ENCODE measurements at places on chromosomes 6 and 20. TPM values are rescaled to one million over a fixed set of nuclear protein-coding genes. Genes with fewer than 3 reads are reported as not detected.

DNA sequence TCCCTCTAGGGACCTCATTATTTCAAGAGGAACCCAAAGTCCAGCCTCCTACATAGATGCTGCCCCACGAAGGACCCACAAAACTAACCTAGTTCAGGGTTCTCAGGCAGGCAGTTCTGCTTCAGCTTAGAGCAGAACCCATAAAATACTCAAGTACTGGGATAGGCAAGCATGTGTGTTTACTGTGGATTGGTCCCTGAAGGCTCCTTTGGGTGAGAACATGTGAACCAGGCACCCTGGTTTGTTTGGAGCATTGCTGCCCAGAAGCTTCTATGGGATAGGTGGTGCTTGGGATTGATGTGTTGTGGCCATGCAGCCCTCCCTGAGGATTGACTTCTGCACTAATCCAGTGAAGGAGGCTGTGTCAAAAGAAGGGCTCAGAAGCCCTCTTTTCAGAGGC, 14.9 kb upstream of the EFHC1 start:
- DNase-seq, result no peak
- H3K27me3 ChIP-seq, result no peaks in the 10 kb centered on the region
- no peak overlapping the region for H3K4me3 ChIP-seq

GRCh38 chr6:139117734-139118133, 17.1 kb upstream of the HECA start:
- no peak overlapping the region for H3K4me3 ChIP-seq
- no peak for DNase-seq
- no peak overlapping the region for H3K27ac ChIP-seq
- no peaks in the 10 kb centered on the region for H3K27me3 ChIP-seq
- no peaks in the 10 kb centered on the region for H3K36me3 ChIP-seq
- H3K4me1 ChIP-seq, result no peaks in the 10 kb centered on the region

- H3K27ac ChIP-seq, result no peak overlapping the region
- no peaks in the 10 kb centered on the region for H3K36me3 ChIP-seq
- no peaks in the 10 kb centered on the region for H3K27me3 ChIP-seq
- H3K4me1 ChIP-seq, result no peaks in the 10 kb centered on the region
- no peak for DNase-seq
- H3K4me3 ChIP-seq, result no peak overlapping the region
These were observed 566.1 kb downstream of the KIF16B start for GRCh38 chr20:16007164-16007563.

GRCh38 chr6:14792118-14792955, 453.5 kb upstream of the JARID2 start:
- no peaks in the 10 kb centered on the region for H3K36me3 ChIP-seq
- no peaks in the 10 kb centered on the region for H3K27me3 ChIP-seq
- H3K4me1 ChIP-seq, result no peaks in the 10 kb centered on the region
- H3K27ac ChIP-seq, result no peak overlapping the region
- DNase-seq, result no peak

GRCh38 chr6:87182321-87182720, 27.0 kb downstream of the ZNF292 start:
- H3K27me3 ChIP-seq, result no peaks in the 10 kb centered on the region
- no peak for DNase-seq
- H3K4me1 ChIP-seq, result no peaks in the 10 kb centered on the region
- H3K36me3 ChIP-seq, result no peaks in the 10 kb centered on the region

- no peaks in the 10 kb centered on the region for H3K27me3 ChIP-seq
- no peak for DNase-seq
- peaks cover 18% of the 10 kb centered on the region for H3K4me1 ChIP-seq
- H3K27ac ChIP-seq, result no peak overlapping the region
These were observed 2.5 kb upstream of the SPATS1 start for GRCh38 chr6:44339763-44340625.

GRCh38 chr6:128111096-128111495, 210.2 kb upstream of the THEMIS start:
- no peak for DNase-seq
- H3K4me3 ChIP-seq, result no peak overlapping the region
- H3K27me3 ChIP-seq, result no peaks in the 10 kb centered on the region

GRCh38 chr6:11146117-11146826, 34.7 kb upstream of the ERVFRD-1 start:
- peaks cover 3% of the 10 kb centered on the region for H3K4me1 ChIP-seq
- DNase-seq, result no peak
- no peak overlapping the region for H3K27ac ChIP-seq
- no peaks in the 10 kb centered on the region for H3K36me3 ChIP-seq
- no peaks in the 10 kb centered on the region for H3K27me3 ChIP-seq

- DNase-seq, result no peak
- no peak overlapping the region for H3K27ac ChIP-seq
- no peaks in the 10 kb centered on the region for H3K27me3 ChIP-seq
These were observed 21.3 kb downstream of the TRMT6 start for GRCh38 chr20:5928836-5929715.

- H3K4me3 ChIP-seq, result no peak overlapping the region
- no peaks in the 10 kb centered on the region for H3K27me3 ChIP-seq
- no peaks in the 10 kb centered on the region for H3K36me3 ChIP-seq
- no peaks in the 10 kb centered on the region for H3K4me1 ChIP-seq
- DNase-seq, result no peak
These were observed 51.4 kb upstream of the IER3 start for GRCh38 chr6:30795549-30796293.

GRCh38 chr6:137709424-137710236, 157.4 kb upstream of the TNFAIP3 start:
- H3K36me3 ChIP-seq, result no peaks in the 10 kb centered on the region
- H3K4me3 ChIP-seq, result no peak overlapping the region
- no peak for DNase-seq

GRCh38 chr6:109434456-109434855, 6.0 kb downstream of the PPIL6 start:
- no peak overlapping the region for H3K4me3 ChIP-seq
- no peaks in the 10 kb centered on the region for H3K27me3 ChIP-seq
- H3K4me1 ChIP-seq, result no peaks in the 10 kb centered on the region
- no peak for DNase-seq
- H3K27ac ChIP-seq, result no peak overlapping the region

- no peaks in the 10 kb centered on the region for H3K27me3 ChIP-seq
- no peaks in the 10 kb centered on the region for H3K4me1 ChIP-seq
- H3K27ac ChIP-seq, result no peak overlapping the region
- H3K36me3 ChIP-seq, result no peaks in the 10 kb centered on the region
- DNase-seq, result no peak
These were observed 24.9 kb upstream of the PLN start for GRCh38 chr6:118523216-118523615.

- DNase-seq, result no peak
- H3K27me3 ChIP-seq, result no peaks in the 10 kb centered on the region
- H3K4me1 ChIP-seq, result no peaks in the 10 kb centered on the region
- H3K4me3 ChIP-seq, result no peak overlapping the region
These were observed 123.2 kb downstream of the ARHGAP18 start for GRCh38 chr6:129586815-129587214.

DNA sequence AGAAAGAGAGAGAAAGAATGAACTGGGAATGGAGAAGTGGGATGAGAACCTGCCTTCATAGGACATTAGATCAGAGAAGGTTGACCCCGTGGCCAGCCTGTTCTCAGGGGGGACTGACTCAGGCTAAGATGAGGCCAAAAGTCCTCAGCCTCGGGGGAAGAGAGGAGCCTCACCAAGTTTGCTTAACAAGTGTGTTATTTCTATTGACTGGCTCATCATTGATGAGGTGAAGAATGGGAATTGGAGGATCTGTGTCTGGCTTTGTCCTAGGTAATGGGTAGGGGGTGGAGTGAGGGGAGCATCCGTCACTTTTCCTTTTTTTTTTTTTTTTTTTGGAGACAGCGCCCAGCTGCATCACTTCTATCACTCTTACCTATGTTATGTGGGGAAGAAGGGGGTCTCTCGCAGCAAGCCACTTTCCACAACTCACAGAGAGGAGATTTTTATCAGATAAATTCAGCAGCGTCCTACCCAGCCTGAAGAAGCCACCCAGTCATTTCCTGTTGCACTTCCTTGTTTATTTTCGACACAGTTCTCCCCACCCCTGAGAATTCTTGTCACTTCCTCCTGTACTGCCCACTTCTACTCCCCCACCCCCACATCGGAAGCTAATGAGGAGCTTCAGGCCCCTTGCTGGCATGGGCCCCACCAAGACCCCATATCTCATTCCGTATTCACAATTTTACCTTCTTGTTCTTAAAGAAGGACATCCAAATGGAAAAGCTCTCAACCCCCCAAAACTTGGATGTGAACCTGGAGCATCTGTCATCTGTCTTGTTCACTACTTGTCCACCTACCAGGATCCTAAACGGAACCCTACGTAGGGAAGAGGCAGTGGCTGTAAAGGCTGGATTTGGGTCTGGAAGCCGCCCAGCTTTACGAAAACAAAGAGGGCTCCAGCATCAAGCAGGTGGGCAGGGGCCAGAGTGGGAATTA, 2.8 kb upstream of the RNASET2 start:
- H3K27ac ChIP-seq, result peak overlapping the region; percentile 84
- H3K36me3 ChIP-seq, result no peaks in the 10 kb centered on the region
- DNase-seq, result no peak

The HFE gene
- 20.7 TPM for total RNA-seq

The RCAN2 gene
- 0.77 TPM for total RNA-seq

The LY6G6C gene
- not detected for total RNA-seq

The RAB32 gene
- total RNA-seq, result 12.7 TPM

The TFAP2C gene
- total RNA-seq, result not detected

The FUT9 gene
- total RNA-seq, result not detected

The GINM1 gene
- 22.7 TPM for total RNA-seq

The TCEA2 gene
- 33.1 TPM for total RNA-seq

The RGS17 gene
- not detected for total RNA-seq

The ABHD16B gene
- total RNA-seq, result not detected

The MOG gene
- total RNA-seq, result not detected

The NOX3 gene
- total RNA-seq, result not detected

The BMP6 gene
- 4.4 TPM for total RNA-seq

Measured in right lobe of liver (tissue), 6 donors.